ENCODE measurements at places on chromosomes 1 and 21.

- no peak for DNase-seq
These were observed 14.0 kb upstream of the ZNF692 start for GRCh38 chr1:248872752-248873408.

DNA sequence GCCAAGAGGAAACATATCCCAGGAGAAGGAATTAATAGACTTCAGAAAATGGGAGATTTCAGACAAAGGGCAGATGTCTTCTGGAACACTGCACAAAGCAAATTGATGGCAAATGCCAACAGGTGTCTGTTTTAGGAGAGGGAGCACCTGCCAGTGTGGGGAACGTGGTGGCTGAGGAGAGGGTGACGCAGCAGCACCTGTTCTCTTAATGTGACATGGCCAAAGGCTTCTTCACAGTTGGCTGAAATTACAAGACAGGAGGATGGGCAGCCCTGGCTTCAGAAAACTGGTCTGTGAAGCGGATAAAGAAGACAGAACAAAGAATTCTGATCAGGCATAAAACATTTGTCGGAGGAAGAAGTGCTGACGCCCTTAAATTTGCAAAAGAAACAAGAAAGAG lies 178.7 kb upstream of the RUNX1 start:
- no peak for DNase-seq

DNA sequence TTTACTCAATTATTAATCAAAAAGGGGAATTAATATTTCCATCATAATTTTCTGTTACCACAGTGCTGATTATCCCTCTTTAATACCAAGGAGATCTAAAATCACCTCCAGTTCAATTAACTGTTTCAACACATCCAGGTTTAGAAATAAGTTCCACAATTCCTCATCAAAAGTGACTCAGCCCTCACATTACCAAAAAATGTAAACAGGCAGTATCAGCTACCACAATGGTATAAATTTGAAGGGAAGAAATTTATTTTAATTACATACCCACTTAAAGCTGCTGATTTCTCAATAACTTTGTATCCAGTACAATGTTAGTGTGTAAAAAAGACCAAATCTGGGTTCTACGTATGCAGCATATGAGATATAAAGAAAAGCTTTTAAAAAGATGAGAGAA lies 51.9 kb downstream of the EIF4G3 start:
- DNase-seq = no peak

GRCh38 chr1:162587347-162587746 lies 25.8 kb downstream of the UAP1 start:
- DNase-seq = no peak

- DNase-seq = no peak
These were observed 91.1 kb downstream of the MTR start for GRCh38 chr1:236886199-236886598.

- DNase-seq = no peak
These were observed 834.1 kb upstream of the PRMT6 start for GRCh38 chr1:106222403-106222802.

- no peak for DNase-seq
These were observed 29.8 kb downstream of the PYHIN1 start for GRCh38 chr1:158961178-158961577.

GRCh38 chr1:220904876-220905275 lies 25.6 kb downstream of the HLX start:
- DNase-seq = no peak

DNA sequence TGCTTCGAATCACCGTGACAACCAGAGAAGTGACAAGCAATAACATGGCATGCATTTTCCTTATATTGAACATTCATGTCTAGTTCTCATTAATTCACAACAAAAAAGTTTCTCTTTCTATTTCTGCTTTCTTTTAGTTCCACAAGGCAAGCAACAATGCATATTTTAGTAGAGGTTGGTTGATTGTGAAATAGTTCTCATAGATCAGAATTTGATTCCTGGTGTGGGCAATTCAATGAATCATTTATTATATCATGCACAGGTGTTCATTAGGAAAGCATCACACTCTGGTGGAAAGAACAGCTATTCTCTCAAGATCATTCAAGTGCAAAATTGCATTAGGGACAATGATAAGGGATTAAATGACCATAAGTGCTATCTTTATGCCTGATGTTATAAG lies 980.9 kb downstream of the BRINP3 start:
- no peak for DNase-seq

- no peak for DNase-seq
These were observed 25.2 kb downstream of the CCN1 start for GRCh38 chr1:85605484-85606413.

- DNase-seq = no peak
These were observed 9.3 kb downstream of the SSU72 start for GRCh38 chr1:1565340-1565739.

- DNase-seq = no peak
These were observed 5.5 kb downstream of the SMPDL3B start for GRCh38 chr1:27940297-27940696.

DNA sequence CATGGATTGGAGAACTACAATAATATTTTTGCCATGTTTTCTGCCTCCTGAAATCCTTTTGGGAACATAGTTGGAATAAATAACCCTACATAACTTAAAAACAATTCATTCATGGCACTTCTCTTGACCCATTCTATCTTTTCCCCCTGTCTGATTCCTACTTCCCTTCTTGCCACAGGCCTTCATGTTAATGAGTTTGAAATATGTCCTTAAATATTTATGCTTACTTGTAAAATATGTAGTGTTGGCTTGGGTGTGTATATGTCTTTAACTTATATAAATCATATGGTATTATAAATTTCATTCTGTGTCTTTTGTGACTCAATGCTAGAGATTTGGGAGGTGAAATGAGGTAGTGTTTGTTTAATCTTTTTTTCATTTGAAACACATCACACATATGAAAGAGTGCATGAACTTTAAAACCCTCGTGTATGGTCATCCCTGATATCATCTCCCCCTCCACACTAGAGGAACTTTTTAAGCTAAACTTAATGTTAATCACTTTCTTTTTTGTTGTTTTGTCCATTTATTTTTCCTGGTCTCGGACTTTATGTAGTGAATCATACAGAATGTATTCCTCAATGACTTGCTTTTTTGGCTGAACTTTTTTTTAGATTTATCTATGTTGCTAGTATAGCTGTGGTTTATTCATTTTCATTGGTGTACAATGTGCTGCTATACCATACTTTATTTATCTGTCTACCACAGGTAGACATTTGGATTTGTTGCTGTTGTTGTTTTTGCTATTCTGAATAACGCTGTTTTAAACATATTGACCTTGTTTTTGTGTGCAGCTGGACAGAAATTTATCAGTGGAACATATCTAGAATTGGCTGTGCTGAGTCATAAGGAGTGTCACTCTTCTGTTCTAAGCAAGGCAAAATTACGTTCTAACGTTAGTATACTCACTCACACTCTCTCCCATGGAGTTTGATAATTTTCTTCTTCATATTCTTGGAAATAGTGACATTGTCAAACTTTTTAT lies 441.6 kb downstream of the PLPP3 start:
- DNase-seq = no peak

GRCh38 chr1:211606914-211607753 lies 28.2 kb upstream of the SLC30A1 start:
- DNase-seq = no peak

DNA sequence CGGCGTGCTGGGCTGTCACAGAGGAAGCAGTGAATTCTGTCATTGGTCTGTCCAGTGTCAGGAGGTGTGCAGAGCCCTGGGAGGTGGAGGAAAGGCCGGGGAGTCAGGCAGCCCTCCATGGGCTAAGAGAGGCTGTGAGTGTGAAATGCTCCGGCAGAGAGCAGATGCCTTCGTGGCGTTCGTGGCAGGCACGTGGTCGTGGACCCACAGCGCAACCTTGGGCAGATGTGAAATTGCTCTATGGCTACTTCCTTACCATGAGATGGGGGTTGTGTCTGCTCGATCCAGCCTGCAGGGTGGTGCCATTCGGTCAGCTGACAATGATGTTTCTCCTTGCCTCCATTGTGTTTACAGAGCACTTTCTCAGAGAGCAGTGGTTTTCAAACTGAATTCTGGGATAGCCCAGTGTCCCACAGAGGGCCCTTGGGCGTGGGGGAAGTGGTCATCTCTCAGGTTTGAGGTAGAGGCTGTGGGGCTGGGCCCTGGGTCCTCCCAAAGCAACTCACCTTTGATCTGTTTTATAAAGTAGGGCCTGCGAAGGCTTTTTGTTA lies 27.9 kb downstream of the TNFRSF1B start:
- no peak for DNase-seq

GRCh38 chr1:64039390-64039926 lies 164.0 kb upstream of the UBE2U start:
- DNase-seq = no peak

- DNase-seq = no peak
These were observed 43.8 kb downstream of the XPR1 start for GRCh38 chr1:180675586-180675985.

GRCh38 chr1:118099686-118100085 lies 85.3 kb downstream of the SPAG17 start:
- no peak for DNase-seq

- no peak for DNase-seq
These were observed 54.7 kb downstream of the MRPS6 start for GRCh38 chr21:34128124-34128523.

GRCh38 chr1:204728045-204728444 lies 42.5 kb upstream of the LRRN2 start:
- no peak for DNase-seq

DNA sequence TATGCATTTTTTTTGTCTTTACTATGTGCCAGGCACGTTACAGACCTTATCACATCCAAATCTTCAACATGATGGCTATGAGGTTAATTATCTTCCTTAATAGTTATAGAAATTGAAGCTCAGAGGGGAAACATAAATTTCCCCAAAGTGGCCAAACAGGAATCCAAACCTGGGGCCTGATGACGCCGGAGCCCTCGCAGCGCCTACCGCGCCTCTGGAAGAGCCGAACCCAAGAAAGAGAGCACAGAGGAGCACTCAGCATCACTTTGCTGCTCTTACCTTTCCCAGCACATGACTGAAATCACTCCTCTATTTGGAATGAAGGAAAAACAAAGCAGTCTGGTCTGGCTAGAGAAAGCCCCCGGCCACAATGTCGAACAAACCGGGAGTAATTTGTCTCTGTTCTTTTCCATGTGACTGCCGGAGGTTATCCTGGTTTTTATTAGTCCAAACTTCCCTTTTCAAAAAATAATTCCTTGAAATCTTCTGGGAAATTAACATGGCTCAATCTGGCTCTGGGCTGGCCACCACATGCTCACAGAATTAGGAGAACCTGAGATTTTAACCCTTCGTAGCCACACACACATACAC lies 195.5 kb downstream of the ADSS2 start:
- no peak for DNase-seq

DNA sequence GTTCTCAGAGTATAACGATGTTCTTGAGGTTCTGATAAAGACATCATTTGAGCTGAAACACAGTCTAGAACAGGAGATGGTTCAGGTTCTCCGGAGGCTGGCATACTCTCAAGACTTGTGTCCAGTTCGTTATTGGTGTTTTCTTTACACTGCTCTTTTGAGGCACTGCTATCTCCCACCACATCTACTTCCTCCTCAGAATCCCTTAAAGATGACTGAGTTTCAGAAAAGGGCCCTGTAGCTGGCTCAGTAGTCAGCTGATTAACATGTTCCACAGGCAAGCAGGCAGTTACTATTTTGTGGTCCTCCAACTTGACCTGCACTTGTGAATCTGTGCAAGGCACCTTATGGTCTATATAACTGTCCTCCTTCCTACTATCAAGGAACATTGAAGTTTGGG lies 50.2 kb downstream of the ZZZ3 start:
- no peak for DNase-seq

- no peak for DNase-seq
These were observed 50.9 kb downstream of the TARBP1 start for GRCh38 chr1:234427950-234428646.

GRCh38 chr21:38741092-38741949 lies 64.4 kb upstream of the ETS2 start:
- DNase-seq = no peak

GRCh38 chr1:160061369-160062229 lies 8.4 kb downstream of the KCNJ10 start:
- DNase-seq = no peak

DNA sequence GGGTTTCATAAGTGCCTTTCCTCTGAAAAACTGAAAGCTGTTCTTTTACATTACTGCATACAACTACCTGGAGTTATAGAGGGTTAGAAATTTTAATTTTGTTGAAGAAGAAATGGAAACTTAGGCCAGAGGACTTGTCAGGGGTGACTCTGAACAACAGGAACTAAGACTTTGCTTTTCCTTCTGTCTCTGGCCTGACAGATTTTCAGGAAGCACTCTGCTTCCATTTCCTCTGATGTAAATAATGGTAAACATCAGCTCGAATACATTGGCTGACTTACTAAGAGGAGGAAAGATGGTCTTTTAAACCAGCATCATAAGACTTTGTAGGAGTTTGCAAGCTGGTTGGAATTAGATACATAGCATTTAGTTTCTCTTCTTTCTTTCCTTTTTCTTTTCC lies 27.1 kb upstream of the PLEKHM2 start:
- DNase-seq = no peak

DNA sequence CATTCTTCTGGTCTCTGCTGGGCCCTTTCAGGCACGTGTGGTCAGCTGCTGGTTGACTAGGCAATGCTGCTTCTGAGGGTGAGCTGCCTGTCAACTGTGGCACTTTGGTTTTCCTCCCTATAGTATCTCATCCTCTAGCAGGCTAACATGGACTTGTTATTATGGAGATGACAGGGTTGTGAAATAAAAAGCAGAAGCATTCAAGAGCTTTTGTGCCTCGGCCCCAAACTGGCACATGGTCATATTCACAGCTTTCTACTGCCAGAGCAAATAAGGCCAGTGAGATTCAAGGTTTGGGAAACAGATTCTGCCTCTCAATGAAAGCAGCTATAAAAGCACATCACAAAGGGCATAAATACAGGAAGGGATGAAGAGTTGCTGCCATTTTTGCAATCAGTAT lies 1.6 kb upstream of the ZNF124 start:
- no peak for DNase-seq

GRCh38 chr1:68346188-68346808 lies 103.5 kb downstream of the RPE65 start:
- DNase-seq = no peak

- DNase-seq = no peak
These were observed 16.2 kb upstream of the C2CD2 start for GRCh38 chr21:41970106-41970391.

DNA sequence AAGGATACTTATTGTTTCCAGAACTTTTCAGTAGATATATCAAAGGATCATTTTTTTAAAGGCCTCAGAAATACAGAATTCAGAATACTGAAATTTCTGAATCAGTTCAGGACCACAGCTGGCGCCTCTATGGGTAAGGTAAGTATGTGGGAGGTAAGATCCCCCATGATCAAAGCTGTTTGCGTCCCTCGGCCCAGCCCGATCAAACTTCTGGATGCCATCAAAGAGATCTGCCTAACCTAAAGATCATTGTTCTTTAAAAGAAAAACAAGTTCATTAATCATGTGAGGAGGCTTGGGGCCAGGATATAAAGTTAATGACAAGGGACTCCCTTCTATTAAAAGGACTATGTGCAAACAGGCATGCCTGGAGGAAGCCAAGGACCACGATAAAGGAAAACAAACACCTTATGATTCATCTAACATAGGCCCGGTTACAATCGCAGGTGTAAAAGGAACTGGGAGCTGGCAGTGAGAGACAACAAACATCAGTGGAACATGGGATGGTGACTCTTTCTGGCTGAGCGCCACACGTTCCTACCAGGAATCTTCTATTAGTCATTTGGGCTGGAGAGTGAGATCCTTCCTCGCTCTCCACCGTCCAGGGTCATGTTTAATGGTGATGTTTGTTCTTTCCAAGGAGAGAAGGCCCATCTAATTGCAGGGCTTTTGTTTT lies 2.8 kb upstream of the BACE2 start:
- DNase-seq = no peak

GRCh38 chr1:156417401-156418020 lies 48.5 kb downstream of the RHBG start:
- no peak for DNase-seq

Measured in NCI-H524 treated with DMSO at 0.1 percent for 48 hours (cell line).